NCI-H774 (cell line): ENCODE measurements at places on chromosomes 7 and 10.

DNA sequence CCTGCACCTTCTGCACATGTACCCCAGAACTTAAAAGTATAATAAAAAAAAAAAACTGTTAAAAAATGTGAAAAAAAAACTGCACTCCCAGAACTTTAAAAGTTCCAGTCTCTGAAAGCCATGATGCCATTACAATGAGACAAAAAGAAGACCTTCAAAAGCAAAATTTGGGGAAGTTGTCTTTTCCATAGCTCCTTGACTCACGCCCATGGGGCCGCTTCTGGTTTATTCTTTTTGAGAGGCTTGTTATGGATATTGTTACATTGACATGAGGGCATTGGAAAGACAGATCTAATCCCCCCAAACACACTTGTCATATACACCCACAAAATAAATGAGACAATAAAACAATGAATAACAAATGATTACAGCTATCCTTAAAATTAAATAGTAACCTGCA is 798 bp downstream of the BLNK start:
- DNase-seq, result no peak

DNA sequence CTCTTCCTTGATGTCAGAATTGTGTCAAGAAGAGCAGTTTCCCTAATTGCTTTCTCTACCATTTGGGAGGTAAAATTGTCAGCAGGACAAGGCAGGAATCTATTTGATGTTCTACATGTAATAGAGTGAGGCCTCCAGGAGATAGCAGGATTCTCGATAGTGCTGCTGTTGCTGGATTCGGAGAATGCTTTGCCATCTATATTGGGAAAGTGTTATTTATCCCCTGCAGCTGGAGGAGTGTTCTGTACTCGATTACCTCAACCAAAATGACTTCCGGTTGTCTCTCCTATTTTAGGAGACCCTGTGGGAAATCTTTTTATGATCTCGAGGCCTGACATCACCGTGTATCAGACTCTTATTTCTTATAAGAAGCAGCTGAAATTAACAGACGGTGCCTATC is 217.1 kb downstream of the TMEM178B start:
- DNase-seq, result no peak

DNA sequence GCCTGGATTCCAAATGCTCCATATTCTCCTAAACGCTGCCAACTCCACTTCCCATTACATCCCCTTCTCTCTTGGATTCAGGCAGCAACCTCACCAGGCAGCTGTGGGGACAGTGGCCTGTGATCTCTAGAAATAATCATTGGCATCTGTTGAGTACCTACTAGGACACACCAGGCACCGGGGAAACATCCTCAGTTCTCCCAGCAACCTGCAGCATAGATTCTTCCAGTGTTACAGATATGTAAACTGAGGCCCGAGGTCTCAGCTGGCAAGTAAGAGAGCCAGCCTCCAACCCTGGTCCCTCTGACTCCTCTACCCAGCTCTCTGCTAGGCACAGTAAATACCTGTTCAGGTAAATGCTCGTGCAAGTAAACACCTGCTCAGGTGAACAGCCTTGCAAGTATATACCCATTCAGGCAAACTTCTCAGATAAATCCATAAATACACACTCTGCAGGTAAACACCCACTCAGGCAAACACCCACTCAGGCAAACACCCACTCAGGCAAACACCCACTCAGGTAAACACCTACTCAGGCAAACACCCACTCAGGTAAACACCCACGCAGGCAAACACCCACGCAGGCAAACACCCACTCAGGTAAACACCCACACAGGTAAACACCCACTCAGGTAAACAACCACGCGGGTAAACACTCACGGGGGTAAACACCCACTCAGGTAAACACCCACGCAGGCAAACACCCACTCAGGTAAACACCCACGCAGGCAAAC is 18.7 kb downstream of the ASB13 start:
- no peak for DNase-seq

GRCh38 chr10:103394180-103394579 is 2.1 kb downstream of the ATP5MK start:
- no peak for DNase-seq

GRCh38 chr10:122112625-122113160 is 123.7 kb downstream of the TACC2 start:
- DNase-seq, result no peak

DNA sequence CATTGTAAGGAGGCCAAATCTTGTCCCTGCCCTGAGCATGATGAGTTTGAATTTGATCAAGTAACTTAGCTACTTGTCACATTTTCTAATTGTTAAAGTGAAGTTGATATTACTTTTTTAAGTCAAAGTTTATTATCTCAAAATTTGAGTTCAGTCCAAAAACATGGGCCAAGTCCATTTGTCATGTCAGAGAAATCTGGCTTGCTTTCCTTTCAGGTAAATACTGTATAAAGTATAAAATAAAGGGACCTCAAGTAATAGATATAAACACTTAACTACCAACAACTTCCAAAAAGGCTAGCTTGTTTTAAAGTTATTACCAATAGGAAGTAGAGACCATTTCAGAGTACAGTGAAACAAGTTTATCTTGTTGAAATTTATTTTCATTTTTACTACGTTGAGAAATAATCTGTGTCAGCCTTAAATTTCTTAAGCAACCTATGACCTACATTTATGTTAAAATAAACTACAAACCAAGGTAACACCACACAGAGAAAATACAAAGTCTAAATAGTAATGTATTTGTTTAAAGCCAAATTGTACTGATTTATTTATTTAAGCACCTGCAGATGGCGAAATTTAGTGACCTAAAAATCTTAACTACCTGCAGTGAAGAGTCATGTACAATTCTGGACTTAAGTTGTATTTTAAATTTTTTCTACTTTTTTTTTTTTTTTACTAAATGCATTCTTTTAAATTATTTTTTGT is 36.5 kb downstream of the FHIP2A start:
- no peak for DNase-seq

DNA sequence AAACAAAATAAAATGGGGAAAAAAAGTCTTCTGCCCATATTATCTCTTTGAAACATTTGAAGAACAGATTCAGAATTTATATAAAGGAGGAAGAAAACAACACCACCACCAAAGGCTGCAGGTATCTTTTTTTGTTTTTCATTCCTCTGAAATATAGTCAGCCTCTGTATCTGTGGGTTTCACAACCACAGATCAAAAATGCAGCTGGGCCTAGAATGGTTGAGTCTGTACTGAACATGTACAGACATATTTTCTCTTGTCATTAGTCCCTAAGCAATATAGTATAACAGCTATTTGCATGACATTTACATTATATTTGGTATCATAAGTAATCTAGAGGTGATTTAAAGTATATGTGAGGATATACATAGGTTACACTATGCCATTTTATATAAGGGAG is 559.7 kb upstream of the LRRN3 start:
- DNase-seq, result no peak

- DNase-seq, result no peak
Observed at GRCh38 chr10:78942091-78942501, 126.7 kb upstream of the ZMIZ1 start.

GRCh38 chr10:56604624-56605023 is 243.6 kb upstream of the ZWINT start:
- DNase-seq, result no peak

- no peak for DNase-seq
Observed at GRCh38 chr10:16954280-16955030, 137.2 kb upstream of the RSU1 start.

GRCh38 chr10:21519941-21520436 is 5.5 kb downstream of the SKIDA1 start:
- DNase-seq, result peak; percentile 24

DNA sequence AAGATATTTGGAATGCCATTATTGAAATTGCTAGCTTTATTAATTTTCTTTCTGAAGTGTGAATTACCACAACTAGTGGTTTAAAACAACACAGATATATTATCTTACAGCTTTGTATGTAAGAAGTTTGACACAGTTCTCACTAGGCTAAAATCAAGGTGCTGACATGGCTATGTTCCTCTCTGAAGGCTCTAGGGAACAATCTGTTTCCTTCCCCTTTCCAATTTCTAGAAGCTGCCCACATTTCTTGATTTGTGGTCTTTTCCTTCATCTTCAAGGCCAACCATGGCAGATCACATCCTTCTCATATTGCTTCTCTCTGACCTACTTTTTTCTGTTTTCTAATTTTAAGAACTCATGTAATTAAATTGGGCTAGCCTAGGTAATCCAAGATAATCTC is 43.3 kb upstream of the SLC26A3 start:
- DNase-seq, result no peak

GRCh38 chr7:42740408-42740807 is 171.5 kb downstream of the C7orf25 start:
- no peak for DNase-seq

- no peak for DNase-seq
Observed at GRCh38 chr10:29540016-29540415, 94.8 kb downstream of the SVIL start.

DNA sequence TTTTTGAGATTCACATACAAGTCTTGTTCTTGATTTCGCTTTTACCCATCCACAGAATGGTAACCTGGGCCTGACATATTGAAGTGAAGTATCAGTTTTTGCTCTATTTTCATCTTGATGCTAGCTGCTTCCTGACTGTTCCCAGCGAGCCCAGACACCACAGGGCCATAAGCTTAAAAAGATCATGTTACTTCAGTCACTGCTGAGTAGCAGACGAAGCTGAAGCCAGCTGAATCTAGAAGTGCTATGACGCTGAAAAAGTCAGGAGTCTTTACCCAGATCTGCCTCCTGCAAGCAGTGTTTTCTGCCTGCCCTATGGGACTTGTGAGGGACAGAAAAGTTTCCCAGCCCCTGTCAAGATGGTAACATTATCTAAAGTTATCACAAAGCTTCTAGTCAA is 2.7 kb upstream of the PRXL2A start:
- DNase-seq, result no peak

- DNase-seq, result no peak
Observed at GRCh38 chr7:113374955-113375354, 256.6 kb upstream of the SMIM30 start.

- no peak for DNase-seq
Observed at GRCh38 chr7:115635376-115635775, 395.2 kb downstream of the TFEC start.

DNA sequence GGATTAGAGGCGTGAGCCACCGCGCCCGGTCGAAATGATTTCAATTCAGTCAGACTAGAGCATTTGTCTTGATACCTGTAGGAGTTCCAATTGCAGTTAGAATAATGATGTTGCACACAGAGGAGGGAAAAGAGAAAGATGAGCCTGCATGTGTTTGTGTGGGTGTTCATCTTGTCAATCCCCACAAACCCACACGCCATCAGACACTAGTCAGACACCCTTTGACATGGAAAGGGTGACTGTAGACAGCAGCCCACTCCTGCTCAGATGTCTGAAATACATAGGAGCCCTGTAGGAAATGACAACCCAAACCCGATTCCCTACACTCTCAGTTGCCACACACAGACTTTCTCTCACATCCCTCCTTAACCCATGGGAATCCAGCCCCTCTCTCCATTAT is 92.0 kb downstream of the ABLIM1 start:
- no peak for DNase-seq

DNA sequence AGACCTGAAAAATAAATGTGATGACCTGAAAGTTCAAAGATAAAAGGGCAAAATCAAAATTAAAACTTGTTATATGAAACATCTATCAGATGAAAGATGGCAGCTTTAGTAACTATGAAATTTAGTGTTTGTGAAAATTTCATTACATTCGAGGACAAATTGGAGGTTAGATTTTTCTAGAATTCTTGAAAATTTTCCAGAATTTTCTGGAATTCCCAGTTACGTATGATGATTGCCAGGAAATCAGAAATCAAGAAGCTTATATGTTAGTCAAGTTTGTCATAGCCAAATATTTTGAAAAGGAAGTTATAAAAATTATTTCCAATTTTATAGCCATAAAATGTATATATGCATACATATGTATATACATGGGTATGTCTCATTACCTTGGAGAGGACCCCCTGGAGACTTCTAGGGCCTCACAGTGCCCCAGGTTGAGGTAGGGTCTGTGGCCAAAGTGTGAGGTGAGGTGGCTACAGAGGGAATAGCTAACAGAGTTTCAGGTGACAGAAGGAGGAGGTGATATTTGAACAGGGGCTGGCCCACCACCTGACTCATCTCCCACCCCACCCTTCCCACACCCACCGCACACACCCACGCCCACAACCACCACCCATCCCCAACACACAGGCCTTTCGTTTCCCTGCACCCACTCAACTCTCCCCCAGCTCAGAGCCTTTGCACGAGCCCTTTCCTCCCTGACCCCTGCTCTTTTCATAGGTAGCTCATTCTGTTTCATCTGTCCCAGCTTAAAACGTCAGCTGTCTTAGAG is 21.5 kb downstream of the C10orf105 start:
- no peak for DNase-seq

DNA sequence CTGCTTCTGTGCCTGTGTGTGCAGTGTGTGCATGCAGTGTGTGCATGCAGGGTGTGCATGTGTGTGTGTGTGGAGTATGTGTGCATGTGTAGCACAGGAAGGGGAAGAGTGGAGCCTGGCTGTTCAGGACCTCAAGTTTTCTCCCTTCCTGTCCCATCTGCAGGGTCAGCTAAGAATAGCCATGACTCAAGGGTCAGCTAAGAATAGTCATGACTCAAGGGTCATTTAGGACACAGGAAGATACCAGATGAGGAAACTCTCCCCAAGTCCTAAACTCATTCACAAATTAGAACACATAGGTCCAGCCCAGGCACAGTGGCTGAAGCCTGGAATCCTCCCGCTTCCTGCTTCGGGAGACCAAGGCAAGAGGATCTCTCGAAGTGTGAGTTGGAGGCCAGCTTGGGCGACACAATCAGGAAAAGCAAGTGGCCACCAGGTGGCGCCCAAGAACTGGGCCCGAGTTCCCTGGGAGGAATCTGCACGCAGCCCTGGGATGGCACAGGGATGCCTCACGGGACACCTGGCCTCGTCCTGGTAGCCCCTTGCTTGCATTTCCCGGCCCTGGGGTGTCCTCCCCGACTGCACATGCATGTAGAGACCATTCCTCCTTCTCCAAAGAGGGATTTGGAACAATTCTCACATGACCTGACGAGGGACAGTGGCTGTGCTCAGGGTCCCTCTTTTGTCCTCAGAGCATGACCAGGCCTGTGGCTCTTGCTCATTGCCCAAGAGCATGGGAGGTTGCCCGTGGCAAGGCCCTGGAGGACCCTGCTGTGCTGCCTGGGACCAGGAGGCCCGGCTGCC is 21.4 kb upstream of the VOPP1 start:
- DNase-seq, result peak; percentile 57

DNA sequence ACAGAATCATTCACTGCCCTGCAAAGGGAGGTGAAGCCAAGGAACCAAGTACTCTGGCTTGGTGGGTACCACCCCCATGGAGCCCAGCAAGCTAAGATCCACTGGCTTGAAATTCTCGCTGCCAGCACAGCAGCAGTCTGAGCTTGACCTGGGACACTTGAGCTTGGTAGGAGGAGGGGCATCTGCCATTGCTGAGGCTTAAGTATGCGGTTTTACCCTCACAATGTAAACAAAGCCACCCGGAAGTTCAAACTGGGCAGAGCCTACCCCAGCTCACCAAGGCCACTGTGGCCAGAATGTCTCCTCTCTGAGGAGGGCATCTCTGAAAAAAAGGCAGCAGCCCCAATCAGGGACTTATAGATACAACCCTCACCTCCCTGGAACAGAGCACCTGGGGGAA is 1050.0 kb upstream of the GHITM start:
- DNase-seq, result no peak

- no peak for DNase-seq
Observed at GRCh38 chr10:99382176-99382575, 48.2 kb downstream of the GOT1 start.
